Forelimb muscle (tissue), 1 donor: ENCODE measurements at places on chromosomes 12 and 14. TPM values are rescaled to one million over a fixed set of nuclear protein-coding genes. Genes with fewer than 3 reads are reported as not detected.

The CCDC175 gene
- not detected for polyA plus RNA-seq

The ACACB gene
- polyA plus RNA-seq: 7.3 TPM

The KLHDC1 gene
- 5.1 TPM for polyA plus RNA-seq

The RDH16 gene
- 0.40 TPM for polyA plus RNA-seq

The COPS7A gene
- polyA plus RNA-seq: 63.3 TPM

The PIK3C2G gene
- 0.08 TPM for polyA plus RNA-seq

The NRL gene
- 1.8 TPM for polyA plus RNA-seq

The YY1 gene
- polyA plus RNA-seq: 66.4 TPM

The B4GALNT1 gene
- polyA plus RNA-seq: 2.1 TPM

The SIX1 gene
- 59.4 TPM for polyA plus RNA-seq

The ZCRB1 gene
- polyA plus RNA-seq: 82.4 TPM

The CS gene
- 228 TPM for polyA plus RNA-seq

The DDIT3 gene
- polyA plus RNA-seq: 12.6 TPM

The RPL10L gene
- 0.25 TPM for polyA plus RNA-seq

The RNASE7 gene
- 0.09 TPM for polyA plus RNA-seq

The SYT1 gene
- polyA plus RNA-seq: 1.4 TPM

The CLEC4C gene
- polyA plus RNA-seq: 0.23 TPM

The RD3L gene
- polyA plus RNA-seq: not detected

The RNASE1 gene
- 162 TPM for polyA plus RNA-seq

The COX8C gene
- 0.44 TPM for polyA plus RNA-seq

The STAT6 gene
- 32.2 TPM for polyA plus RNA-seq

The LYZ gene
- polyA plus RNA-seq: 27.3 TPM

The PTCSC3 gene
- not detected for polyA plus RNA-seq

The KRT77 gene
- polyA plus RNA-seq: not detected

The UBR7 gene
- 23.7 TPM for polyA plus RNA-seq

The ZFHX2 gene
- 1.5 TPM for polyA plus RNA-seq

The GALNT8 gene
- 3.7 TPM for polyA plus RNA-seq

The TSFM gene
- polyA plus RNA-seq: 30.0 TPM

The CLEC2B gene
- 1.9 TPM for polyA plus RNA-seq

The HCAR2 gene
- 0.09 TPM for polyA plus RNA-seq

The C14orf39 gene
- 1.8 TPM for polyA plus RNA-seq

The OVCH1 gene
- 0.54 TPM for polyA plus RNA-seq

The GPN3 gene
- polyA plus RNA-seq: 22.3 TPM

The CNTN1 gene
- 17.3 TPM for polyA plus RNA-seq

The SLC6A12 gene
- polyA plus RNA-seq: 0.90 TPM

The NDUFB1 gene
- polyA plus RNA-seq: 93.2 TPM

The FGF23 gene
- 0.19 TPM for polyA plus RNA-seq

The SCNN1A gene
- not detected for polyA plus RNA-seq

The DPF3 gene
- polyA plus RNA-seq: 4.6 TPM

The CALM1 gene
- polyA plus RNA-seq: 205 TPM

The HCAR1 gene
- 0.10 TPM for polyA plus RNA-seq

The TDG gene
- 32.5 TPM for polyA plus RNA-seq

The GZMH gene
- not detected for polyA plus RNA-seq

The IL31 gene
- not detected for polyA plus RNA-seq

The FOXN4 gene
- polyA plus RNA-seq: 0.15 TPM

The BEST3 gene
- 55.5 TPM for polyA plus RNA-seq

The ARG2 gene
- 2.3 TPM for polyA plus RNA-seq

The CLEC2A gene
- polyA plus RNA-seq: not detected

The PTPRQ gene
- 0.90 TPM for polyA plus RNA-seq

The SELPLG gene
- 3.8 TPM for polyA plus RNA-seq

The ART4 gene
- 0.19 TPM for polyA plus RNA-seq

The POTEG gene
- not detected for polyA plus RNA-seq

The CLEC6A gene
- polyA plus RNA-seq: not detected

The MGST1 gene
- 7.1 TPM for polyA plus RNA-seq

The SLC38A4 gene
- polyA plus RNA-seq: 9.9 TPM

The C12orf54 gene
- 0.44 TPM for polyA plus RNA-seq

The CELA1 gene
- polyA plus RNA-seq: not detected

The FAM161B gene
- polyA plus RNA-seq: 7.4 TPM
